ENCODE measurements at places on chromosomes 2 and 18.

- no peaks in the 10 kb centered on the region for H3K36me3 ChIP-seq
- no peak for DNase-seq
- no peak overlapping the region for H3K4me3 ChIP-seq
- H3K27ac ChIP-seq = no peak overlapping the region
Observed at GRCh38 chr2:59538398-59538911, 1015.0 kb downstream of the BCL11A start.

GRCh38 chr18:49045585-49045984 lies 94.8 kb upstream of the SMAD7 start:
- H3K36me3 ChIP-seq = peaks cover 40% of the 10 kb centered on the region
- DNase-seq = no peak
- no peaks in the 10 kb centered on the region for H3K27me3 ChIP-seq
- no peaks in the 10 kb centered on the region for H3K4me1 ChIP-seq
- H3K27ac ChIP-seq = no peak overlapping the region
- H3K4me3 ChIP-seq = no peak overlapping the region

DNA sequence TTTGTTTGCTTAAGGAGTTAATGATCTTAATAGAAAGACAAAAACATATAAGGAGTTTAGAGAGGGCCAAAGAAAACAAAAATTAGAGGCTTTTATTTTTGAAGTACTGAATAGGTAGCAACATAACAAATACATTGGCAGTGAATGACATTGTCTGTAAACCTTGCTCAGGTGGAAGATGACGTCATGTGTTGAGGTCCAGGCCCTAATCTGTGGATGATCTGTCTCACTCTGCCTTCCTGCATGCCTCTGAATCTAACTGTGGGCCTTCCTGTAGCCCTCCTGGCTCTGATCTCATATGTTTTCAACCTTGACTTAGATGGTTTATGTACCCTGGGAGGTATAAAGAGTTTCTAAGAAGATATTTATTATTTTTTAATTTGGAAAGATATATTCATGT lies 58.1 kb upstream of the DYNAP start:
- DNase-seq = no peak
- no peaks in the 10 kb centered on the region for H3K4me1 ChIP-seq
- no peaks in the 10 kb centered on the region for H3K27me3 ChIP-seq
- H3K4me3 ChIP-seq = no peak overlapping the region
- no peaks in the 10 kb centered on the region for H3K36me3 ChIP-seq
- no peak overlapping the region for H3K27ac ChIP-seq

DNA sequence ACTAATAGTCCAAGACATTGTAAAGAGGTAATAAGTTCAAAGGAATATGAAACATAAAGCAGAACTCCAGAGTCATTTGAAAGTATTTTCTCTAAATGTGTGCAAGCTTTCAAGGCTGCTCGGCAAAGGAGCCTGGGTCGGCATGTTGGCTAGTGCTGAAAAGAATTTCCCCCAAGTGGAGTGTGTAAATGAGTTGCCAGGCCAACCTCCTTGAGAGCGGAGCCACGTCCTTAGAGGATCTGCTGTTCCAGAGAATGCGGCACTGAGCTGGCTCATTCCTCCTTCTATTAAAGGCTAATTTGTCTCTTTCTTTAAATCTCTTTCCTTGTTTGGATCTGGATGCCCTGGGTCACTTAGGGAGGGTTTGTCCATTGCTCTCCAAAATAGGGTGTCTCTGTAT lies 127.5 kb downstream of the RDH14 start:
- no peaks in the 10 kb centered on the region for H3K4me1 ChIP-seq
- no peaks in the 10 kb centered on the region for H3K27me3 ChIP-seq
- no peak overlapping the region for H3K27ac ChIP-seq
- no peak overlapping the region for H3K4me3 ChIP-seq
- H3K36me3 ChIP-seq = no peaks in the 10 kb centered on the region

GRCh38 chr2:198405311-198405710 lies 600.9 kb downstream of the PLCL1 start:
- DNase-seq = no peak
- no peaks in the 10 kb centered on the region for H3K36me3 ChIP-seq
- H3K4me3 ChIP-seq = no peak overlapping the region
- H3K4me1 ChIP-seq = no peaks in the 10 kb centered on the region
- H3K27me3 ChIP-seq = peaks cover 2% of the 10 kb centered on the region

GRCh38 chr2:134087371-134087921 lies 166.4 kb upstream of the MGAT5 start:
- DNase-seq = no peak
- H3K36me3 ChIP-seq = no peaks in the 10 kb centered on the region
- H3K27me3 ChIP-seq = peaks cover 2% of the 10 kb centered on the region
- H3K27ac ChIP-seq = no peak overlapping the region

DNA sequence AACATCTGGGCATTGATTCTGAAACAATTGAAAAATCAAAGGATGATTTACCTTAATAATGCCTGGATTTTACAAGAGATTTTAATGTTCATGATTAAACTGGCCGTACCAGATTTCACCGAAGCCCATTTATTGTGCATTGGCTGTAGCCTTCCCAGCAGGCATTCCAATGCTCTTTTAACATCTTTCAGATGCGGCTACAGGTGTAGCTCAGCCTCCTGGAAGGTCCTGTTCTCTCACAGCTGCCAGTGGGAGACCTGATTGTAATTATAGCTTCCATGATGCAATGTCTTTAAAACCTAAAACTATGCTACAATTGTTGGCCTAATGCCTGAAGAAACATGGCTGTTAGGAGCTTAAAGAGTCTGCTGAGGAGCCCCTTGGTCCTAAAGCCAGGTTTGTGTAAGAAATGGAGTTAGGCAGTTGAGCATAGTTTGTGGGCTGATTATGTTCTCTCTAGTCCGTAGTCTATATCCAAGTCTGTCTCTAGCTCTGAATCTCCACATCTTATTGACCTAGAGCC lies 147.4 kb downstream of the CERS6 start:
- H3K4me3 ChIP-seq = no peak overlapping the region
- no peaks in the 10 kb centered on the region for H3K4me1 ChIP-seq
- DNase-seq = no peak
- H3K36me3 ChIP-seq = no peaks in the 10 kb centered on the region
- H3K27ac ChIP-seq = no peak overlapping the region

GRCh38 chr2:167177196-167177595 lies 288.9 kb downstream of the XIRP2 start:
- H3K27ac ChIP-seq = no peak overlapping the region
- DNase-seq = no peak
- no peaks in the 10 kb centered on the region for H3K36me3 ChIP-seq
- H3K4me1 ChIP-seq = no peaks in the 10 kb centered on the region
- H3K4me3 ChIP-seq = no peak overlapping the region

- H3K4me3 ChIP-seq = no peak overlapping the region
- H3K4me1 ChIP-seq = no peaks in the 10 kb centered on the region
- no peak overlapping the region for H3K27ac ChIP-seq
- H3K27me3 ChIP-seq = peaks cover 5% of the 10 kb centered on the region
Observed at GRCh38 chr2:11530864-11531465, 2.9 kb upstream of the GREB1 start.

DNA sequence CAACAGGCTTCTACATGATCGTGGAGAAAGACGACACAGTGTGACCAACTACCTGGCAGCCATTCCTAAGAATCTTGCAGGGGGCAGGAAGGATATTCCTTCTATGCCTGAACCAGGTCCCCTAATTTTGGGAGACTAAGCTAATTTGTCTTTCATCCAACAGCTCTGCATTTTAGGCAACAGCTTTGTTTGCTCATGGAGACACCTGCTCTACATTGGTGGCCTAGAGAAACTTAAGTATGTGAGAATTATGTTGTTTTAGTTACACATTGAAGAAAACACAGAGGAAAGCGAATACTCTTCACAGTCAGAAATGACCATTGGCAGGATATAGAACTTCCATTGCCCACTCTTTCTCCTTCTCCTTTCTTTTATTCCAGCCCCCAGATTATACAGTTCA lies 75.2 kb downstream of the ASXL3 start:
- H3K36me3 ChIP-seq = no peaks in the 10 kb centered on the region
- H3K27me3 ChIP-seq = no peaks in the 10 kb centered on the region
- no peaks in the 10 kb centered on the region for H3K4me1 ChIP-seq
- no peak overlapping the region for H3K27ac ChIP-seq
- no peak for DNase-seq

DNA sequence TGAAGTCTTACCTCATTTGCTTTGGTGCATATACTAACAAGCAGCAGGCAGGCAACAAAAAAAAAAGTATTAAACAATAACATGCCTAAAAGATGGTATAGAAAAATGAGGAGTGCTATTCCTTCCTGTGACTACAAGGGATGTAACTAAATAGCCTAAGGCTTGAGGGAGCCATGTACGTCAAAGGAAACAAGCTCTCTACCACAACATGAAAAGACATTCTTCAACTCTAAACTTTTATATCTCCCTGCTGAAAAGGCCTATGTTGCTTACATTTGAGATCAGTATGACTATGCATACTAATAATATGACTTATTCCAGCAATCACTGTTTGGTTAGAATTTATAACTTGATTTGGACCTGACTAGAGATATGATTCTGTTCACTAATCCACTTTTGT lies 347.9 kb downstream of the ADCYAP1 start:
- DNase-seq = no peak
- no peaks in the 10 kb centered on the region for H3K4me1 ChIP-seq
- no peak overlapping the region for H3K27ac ChIP-seq
- no peak overlapping the region for H3K4me3 ChIP-seq

DNA sequence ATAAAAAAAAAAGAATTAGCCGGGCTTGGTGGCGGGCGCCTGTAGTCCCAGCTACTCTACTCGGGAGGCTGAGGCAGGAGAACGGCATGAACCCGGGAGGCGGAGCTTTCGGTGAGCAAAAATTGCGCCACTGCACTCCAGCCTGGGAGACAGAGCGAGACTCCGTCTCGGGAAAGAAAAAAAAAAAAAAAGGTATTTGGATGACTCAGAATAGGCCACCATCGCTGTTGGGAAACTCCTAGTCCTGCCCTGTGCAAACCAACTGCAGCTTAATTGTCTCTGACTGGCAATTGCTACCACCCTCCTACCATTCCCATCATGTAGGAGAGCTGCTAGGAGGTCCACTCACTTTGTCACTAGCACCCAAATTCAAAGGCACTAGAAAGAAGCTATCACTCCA lies 43.5 kb downstream of the ATP8B1 start:
- no peaks in the 10 kb centered on the region for H3K4me1 ChIP-seq
- H3K4me3 ChIP-seq = no peak overlapping the region
- no peak overlapping the region for H3K27ac ChIP-seq
- DNase-seq = no peak

- H3K36me3 ChIP-seq = no peaks in the 10 kb centered on the region
- H3K27me3 ChIP-seq = no peaks in the 10 kb centered on the region
- no peaks in the 10 kb centered on the region for H3K4me1 ChIP-seq
- H3K27ac ChIP-seq = no peak within 1 kb of the TSS
- no peak within 1 kb of the TSS for H3K4me3 ChIP-seq
Observed at GRCh38 chr18:74534150-74534969, at the start of gene CNDP1. Gene CNDP1 (plus strand): TSS chr18:74534500. CDS start chr18:74534668, 168 bp downstream.

GRCh38 chr18:31103423-31103822 lies 1.2 kb upstream of the DSC2 start:
- no peak overlapping the region for H3K27ac ChIP-seq
- no peak for DNase-seq

DNA sequence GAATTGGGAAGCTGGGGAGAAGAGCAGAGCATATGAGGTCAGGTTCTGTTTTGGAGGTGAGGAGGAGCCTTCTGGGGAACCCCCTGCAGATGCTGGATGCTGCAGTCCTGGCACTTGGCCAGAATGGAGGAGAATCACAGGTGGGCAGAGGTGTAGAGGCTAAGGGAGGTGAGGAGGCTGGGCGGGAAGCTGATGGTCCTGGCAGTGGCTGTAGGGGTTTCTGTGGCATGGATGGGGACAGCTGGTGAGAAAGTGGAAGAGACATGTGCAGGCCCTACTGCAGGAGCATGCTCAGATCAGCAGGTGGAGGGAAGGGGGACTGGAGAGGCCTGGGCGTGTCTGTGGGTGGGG lies 101.3 kb downstream of the DYSF start:
- no peaks in the 10 kb centered on the region for H3K36me3 ChIP-seq
- DNase-seq = no peak

- peak overlapping the region; percentile 26 for H3K4me3 ChIP-seq
- DNase-seq = no peak
- no peak overlapping the region for H3K27ac ChIP-seq
- H3K36me3 ChIP-seq = no peaks in the 10 kb centered on the region
Observed at GRCh38 chr18:57428221-57429150, 6.7 kb upstream of the ONECUT2 start.

GRCh38 chr2:172336681-172337080 lies 90.7 kb upstream of the ITGA6 start:
- H3K27ac ChIP-seq = no peak overlapping the region
- DNase-seq = no peak
- no peaks in the 10 kb centered on the region for H3K4me1 ChIP-seq
- no peak overlapping the region for H3K4me3 ChIP-seq

DNA sequence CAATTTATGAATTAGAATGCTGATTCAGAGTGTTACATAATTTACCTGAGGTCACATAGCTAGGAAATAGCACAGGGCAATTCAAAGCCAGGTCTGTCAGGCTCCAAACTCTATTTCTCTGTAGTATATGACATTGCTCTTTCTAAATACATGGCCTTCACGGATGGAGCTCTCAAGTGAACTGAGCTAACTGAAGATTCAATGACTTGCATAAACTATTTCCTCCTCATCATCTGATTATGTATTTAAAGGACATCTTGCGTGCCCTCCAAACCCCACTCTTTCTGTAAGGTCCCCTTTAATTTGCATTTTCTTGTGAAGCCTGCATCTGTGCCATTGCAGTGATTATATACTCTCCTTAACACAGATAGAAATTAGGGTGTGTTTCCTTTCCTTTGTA lies 537.4 kb upstream of the VRK2 start:
- no peaks in the 10 kb centered on the region for H3K4me1 ChIP-seq
- DNase-seq = no peak
- H3K27me3 ChIP-seq = no peaks in the 10 kb centered on the region
- H3K36me3 ChIP-seq = no peaks in the 10 kb centered on the region

GRCh38 chr2:43274055-43274454 lies 47.6 kb upstream of the ZFP36L2 start:
- no peak overlapping the region for H3K27ac ChIP-seq
- H3K4me3 ChIP-seq = no peak overlapping the region
- H3K27me3 ChIP-seq = no peaks in the 10 kb centered on the region
- DNase-seq = no peak
- H3K36me3 ChIP-seq = peaks cover 36% of the 10 kb centered on the region

All from CD4-positive, CD25-positive, alpha-beta regulatory T cell (primary cell).